Parietal lobe (tissue), 2 donors: ENCODE measurements at places on chromosomes 1 and 21. TPM values are rescaled to one million over a fixed set of nuclear protein-coding genes. Genes with fewer than 3 reads are reported as not detected.

The CFAP107 gene
- not detected for total RNA-seq

The FABP3 gene
- 139 TPM for total RNA-seq

The ANKRD13C gene
- total RNA-seq = 83.6 TPM

The LRRC39 gene
- 8.8 TPM for total RNA-seq

The PSMD4 gene
- total RNA-seq = 82.3 TPM

The PCBP3 gene
- 8.1 TPM for total RNA-seq

The LIPI gene
- total RNA-seq = not detected

The PDC gene
- total RNA-seq = not detected

The HP1BP3 gene
- total RNA-seq = 531 TPM

The KRTAP12-3 gene
- total RNA-seq = not detected

The AMY1A gene
- total RNA-seq = not detected

The OR6F1 gene
- total RNA-seq = not detected

The PRAMEF25 gene
- not detected for total RNA-seq

The NOTCH2 gene
- total RNA-seq = 62.6 TPM

The KRTAP19-3 gene
- not detected for total RNA-seq

The ADAM30 gene
- not detected for total RNA-seq

The CD1B gene
- not detected for total RNA-seq

The CYP4Z1 gene
- total RNA-seq = 0.63 TPM

The TMPRSS3 gene
- total RNA-seq = not detected

The RHD gene
- total RNA-seq = not detected

The PKLR gene
- total RNA-seq = not detected

The KRTAP10-10 gene
- total RNA-seq = not detected

The LRRIQ3 gene
- total RNA-seq = 1.3 TPM

The LORICRIN gene
- total RNA-seq = not detected

The FAM72D gene
- 1.3 TPM for total RNA-seq

The NCDN gene
- 79.5 TPM for total RNA-seq

The UBASH3A gene
- total RNA-seq = not detected

The VASH2 gene
- 80.4 TPM for total RNA-seq

The PIK3R3 gene
- 32.6 TPM for total RNA-seq

The FCRL2 gene
- total RNA-seq = not detected

The FCRL1 gene
- not detected for total RNA-seq

The CA6 gene
- total RNA-seq = not detected

The RYR2 gene
- 61.7 TPM for total RNA-seq

The FAM78B gene
- 16.3 TPM for total RNA-seq

The PADI1 gene
- total RNA-seq = not detected

The CD84 gene
- total RNA-seq = 1.6 TPM

The OR10J1 gene
- not detected for total RNA-seq

The CFHR3 gene
- total RNA-seq = not detected

The SLC45A1 gene
- total RNA-seq = 10.0 TPM

The SMYD3 gene
- 45.4 TPM for total RNA-seq

The AHCYL1 gene
- total RNA-seq = 37.6 TPM

The COL6A2 gene
- total RNA-seq = 17.8 TPM

The KIF2C gene
- total RNA-seq = 6.3 TPM

The FMO2 gene
- under 0.01 TPM for total RNA-seq

The HAO2 gene
- total RNA-seq = not detected

The CHAF1B gene
- total RNA-seq = 1.9 TPM

The UBL4B gene
- total RNA-seq = not detected

The C1orf87 gene
- total RNA-seq = not detected

The IKBKE gene
- 0.94 TPM for total RNA-seq

The CRNN gene
- not detected for total RNA-seq
